ENCODE measurements at places on chromosomes 3 and 15.

- no peak for DNase-seq
Observed at GRCh38 chr3:23489300-23490158, 286.4 kb downstream of the UBE2E2 start.

DNA sequence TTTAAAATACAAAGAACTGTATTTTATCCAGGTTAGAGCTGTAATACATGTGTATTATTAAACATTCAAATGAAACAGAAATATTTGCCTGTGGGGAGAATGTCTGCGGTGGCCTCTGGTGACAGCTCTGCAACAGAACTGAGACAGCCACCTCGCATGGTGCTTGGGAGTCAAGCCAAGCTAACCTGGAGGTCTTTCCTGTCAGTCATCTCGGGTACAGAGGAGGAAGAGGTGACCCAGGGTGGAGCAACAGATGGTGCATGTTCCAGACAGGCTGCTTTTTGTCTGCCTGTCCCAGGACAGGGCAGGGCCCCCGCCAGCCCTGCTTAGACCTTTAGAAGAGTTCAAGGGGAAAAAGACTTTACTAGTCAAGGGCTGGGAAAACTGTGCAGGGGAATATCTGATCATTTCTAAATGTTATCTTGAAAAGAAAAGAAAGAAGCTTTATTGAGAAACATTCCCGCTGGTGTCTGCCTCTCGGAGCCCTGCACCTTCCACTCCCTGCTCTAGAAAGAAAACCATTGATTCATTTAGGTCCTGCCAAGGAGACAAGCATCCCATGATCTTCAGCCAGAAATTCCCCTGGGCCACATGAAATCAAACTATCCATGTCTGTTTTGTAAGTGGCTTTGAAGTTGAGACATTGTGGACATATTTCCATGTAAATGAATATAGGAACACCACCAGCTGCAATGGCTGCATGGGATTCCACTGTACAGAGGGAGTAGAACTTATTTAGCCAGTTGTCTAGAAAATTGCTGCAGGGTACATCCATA, 5.5 kb upstream of the NR2E3 start:
- DNase-seq, result no peak

DNA sequence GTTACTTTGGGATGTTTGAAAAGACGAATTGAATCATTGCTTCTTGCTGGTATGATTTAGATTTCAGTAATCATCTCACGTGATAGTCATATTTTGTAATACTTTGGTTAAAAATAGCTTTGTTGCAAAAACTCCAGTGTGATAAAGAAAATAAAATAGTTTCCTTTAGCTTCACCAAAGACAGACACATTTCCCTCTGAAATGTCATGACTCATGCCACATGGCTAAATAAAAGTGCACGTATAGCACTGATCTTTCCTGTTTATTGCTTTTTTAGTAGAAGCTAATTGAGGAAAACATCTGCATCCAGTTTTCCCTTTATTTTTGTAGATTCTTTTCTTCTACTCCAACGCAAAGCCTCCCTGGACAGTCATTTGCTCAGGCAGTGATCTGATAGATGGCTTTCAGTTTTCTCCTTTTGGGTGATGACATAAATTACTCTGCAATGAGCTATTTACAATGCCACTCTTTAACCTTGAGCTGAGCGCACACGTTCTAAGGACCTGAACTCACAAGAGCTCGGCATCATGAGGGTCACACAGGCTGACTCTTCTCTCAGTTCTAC, 84.9 kb downstream of the ARNT2 start:
- no peak for DNase-seq

DNA sequence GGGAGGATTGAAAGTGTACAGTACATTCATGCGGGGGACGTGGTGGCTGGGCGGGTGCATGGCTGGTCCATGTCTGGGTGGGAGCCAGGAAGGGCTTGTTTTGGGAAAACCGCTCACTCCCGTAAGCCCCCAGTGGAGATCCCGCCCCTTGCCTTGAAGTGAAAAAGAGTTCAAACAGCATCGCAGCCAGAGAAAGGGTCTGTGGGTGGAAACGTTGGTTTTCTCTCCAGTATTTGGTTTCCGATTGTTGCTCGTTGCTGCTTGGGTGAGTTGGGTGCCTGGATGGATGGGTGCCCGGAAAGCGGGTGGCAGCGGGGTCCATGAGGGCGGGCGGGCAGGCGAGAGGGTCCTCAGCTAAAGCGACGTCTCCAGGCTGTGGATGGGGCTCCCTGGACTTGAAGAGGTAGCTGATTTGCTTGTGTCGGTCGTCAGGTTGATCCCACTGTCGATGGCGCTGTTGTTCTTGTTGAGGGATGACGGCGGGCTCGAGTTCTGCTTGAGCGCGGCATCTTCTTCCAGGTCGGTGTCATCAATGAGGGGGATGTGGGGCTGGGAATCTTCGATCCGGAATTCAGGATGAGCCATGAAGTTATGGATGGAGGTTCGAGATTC, 7.7 kb upstream of the SEC13 start:
- no peak for DNase-seq

- DNase-seq, result no peak
Observed at GRCh38 chr3:185880600-185880999, 55.8 kb upstream of the IGF2BP2 start.

GRCh38 chr3:111134302-111134701, 62.7 kb downstream of the NECTIN3 start:
- DNase-seq, result no peak

DNA sequence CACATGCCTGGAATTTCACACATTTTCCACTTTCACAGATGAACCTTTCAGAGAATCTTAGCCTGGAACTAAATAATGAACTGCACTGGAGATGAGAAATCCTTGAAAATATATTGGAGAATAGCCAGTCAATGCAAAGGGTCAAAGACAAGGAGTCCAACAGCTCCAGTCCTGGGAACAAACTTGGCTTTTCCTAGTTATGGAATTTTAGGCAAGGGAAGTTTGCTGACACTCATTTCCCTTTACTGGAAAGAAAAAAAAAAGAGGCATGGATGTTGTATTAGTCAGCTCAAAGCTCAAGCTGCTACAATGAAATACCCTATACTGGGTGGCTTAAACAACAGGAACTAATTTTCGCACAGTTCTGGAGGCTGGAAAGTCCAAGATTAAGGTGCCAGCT, 690.8 kb upstream of the ARPP21 start:
- DNase-seq, result no peak

DNA sequence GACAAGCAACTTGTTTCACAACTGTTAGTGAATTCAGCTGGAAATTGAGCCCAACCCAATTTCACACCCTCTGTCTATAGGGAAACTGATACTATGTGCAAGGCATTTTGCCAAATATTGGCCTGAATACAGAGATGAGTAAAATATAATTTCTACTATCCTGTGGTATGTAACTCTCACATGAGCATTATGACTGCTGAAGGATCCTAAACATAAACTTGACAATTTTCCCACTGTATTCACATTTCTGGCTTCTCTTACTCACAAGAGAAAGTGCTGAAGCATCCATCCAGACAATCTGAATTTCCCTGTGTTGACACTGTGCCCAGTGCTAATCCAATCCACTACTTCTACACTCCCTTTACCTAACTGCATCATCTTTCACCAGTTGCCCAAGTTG, 28.4 kb downstream of the SERPINI2 start:
- DNase-seq, result no peak

GRCh38 chr3:27591312-27592210, 107.4 kb upstream of the SLC4A7 start:
- no peak for DNase-seq

All from tibial artery (tissue), 4 donors.